ENCODE measurements at places on chromosomes 3 and 15.

DNA sequence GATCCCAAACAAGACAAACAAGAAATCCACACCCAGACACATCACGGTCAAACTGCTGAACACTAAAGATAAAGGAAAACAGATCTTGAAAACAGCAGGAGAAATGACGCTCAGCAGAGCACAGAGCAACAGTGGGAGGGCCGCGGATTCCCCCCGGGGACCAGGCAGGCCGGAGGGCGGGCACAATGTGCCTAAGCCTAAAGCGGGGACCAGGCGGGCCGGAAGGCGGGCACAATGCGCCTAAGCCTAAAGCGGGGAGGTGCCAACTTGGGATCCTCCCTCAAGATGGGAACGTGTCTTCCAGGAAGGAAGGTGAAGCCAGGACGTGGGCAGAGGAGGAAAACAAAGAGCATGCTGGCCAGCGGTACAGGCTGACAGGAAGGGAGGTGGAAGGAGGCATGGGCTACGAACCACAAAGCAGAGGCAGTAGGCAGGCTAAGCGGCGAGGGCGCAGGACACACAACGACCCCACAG is 31.1 kb downstream of the CYFIP1 start:
- DNase-seq = no peak

DNA sequence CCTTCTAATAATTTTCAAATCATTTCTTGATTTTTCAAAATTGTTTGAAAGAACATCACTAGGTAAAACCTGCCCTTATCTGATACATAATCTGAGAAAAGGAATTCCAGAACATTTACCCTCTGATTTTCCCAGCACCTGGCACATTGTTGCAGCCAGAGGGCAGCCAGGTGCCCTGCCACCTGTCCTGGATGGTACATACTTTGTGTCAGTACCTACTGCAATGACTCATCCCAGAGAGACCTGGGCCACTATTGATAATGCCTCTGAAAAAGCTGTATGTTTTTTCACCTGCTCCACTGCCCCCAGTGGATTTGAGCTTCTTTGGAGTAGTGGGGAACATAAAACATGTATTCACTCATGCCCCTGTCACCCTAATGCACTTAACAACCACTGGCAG is 648.9 kb upstream of the GBE1 start:
- DNase-seq = no peak

DNA sequence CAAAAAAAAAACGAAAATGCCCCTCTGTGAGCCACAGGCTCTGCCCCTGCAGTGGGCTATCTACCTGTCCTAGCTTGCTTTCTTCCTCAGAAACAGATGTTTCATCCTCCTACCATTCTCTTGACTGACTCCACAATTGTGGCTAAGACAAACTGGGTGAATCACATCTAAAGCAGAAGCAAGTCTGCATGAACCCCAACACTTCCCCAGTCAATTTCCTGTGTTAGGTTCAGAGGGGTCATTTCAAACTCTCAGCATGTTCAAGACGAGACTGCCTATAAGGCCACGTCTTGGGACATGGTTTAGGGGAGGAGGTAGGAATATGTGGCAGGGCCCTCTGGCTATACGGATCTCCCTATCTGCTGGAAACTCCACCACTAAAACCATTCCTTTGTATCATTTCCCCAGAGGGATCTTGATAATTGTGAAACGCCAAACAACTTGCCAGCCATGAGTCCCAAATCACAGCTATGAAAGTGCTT is 28.6 kb upstream of the ANKDD1A start:
- no peak for DNase-seq

GRCh38 chr15:35771746-35772442 is 225.9 kb upstream of the DPH6 start:
- DNase-seq = no peak

DNA sequence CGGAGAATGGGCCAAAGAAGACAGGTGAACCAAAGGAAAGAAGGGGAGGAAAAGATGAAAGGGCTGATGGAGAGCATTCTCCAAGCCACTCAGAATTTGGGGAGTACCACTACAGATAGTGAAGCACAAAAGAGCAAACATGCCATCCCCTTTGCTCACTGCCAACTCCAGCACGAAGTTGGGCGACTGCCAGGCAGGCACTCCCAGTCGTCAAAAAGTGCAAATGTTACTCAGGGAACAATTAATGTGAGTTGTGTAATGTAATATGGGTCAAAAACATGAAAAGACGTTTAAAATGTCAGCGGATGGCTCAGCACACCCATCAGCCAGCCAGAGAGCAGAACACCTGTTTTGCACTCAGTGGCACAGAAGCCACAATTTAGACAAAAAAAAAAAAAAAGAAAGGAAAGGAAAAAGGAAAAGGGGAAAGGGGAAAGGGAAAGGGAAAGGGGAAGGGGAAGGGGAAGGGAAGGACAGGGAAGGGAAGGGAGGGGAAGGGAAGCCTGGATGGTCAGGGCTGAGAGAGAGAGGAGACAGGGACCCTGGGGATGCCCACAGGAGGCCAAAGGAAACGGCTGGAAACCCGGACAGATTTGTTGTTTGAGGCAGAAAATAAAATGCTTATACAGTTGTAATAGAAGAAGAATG is 82.7 kb downstream of the COL8A1 start:
- DNase-seq = no peak

DNA sequence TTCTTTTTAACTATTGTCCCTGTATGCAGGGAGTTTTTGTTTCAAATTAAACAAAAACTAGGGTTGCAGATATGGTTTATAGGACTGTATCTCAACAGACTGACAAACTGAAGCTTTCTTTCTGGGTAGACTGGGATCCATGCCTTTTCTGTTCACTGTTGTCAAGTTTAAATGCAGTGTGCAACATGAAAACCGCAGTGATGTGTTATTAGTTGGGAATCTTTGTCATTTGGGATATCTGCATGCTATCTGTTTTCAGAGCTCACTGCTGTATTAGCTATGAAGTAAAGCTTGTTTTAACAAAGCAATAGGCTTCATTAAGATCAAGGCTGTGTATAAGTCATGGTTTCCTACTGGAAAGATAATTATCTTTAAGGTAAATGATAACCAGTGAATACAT is 21.4 kb upstream of the MCF2L2 start:
- DNase-seq = no peak

GRCh38 chr3:10738688-10739372 is 77.2 kb upstream of the SLC6A11 start:
- DNase-seq = peak; percentile 30

DNA sequence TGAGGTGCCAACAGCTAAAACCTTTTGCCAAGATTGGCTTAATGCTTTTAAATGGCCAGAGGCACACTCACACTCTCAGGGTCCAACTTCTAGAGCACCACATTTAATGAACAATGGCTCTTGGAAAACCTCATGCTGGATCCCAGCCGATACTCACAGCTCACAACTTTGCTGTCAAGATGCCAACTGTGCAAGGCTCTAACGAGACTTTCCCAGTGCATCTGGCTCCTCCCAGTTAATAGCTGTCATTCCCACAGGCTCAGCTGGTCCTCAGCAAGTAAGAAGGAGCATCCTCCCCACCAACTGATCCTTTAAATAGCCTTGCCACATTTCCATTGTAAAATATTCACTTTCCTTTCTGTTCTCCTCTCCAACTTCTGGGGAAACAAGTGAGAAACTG is 20.3 kb upstream of the FRMD4B start:
- DNase-seq = no peak

DNA sequence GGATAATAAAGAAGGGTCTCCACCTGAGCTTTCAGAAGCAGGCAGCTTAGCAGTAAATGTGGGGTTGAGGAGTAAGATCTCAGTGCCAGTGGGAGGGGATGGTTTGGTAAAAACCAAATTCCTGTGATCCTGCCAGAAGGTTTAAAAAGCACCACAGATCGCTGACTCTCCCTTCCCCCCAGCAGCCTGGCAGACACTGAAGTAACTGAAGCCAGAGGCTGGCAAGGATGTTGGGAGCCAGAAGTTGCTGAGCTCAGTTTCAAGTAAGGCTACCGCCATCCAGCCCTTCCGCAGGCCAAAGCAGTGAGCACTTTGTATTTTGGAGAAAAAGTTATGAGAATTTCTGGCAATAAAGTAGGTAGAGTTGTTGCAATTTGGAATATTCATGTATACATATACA is 246.4 kb downstream of the ZNF621 start:
- no peak for DNase-seq

- DNase-seq = no peak
Observed at GRCh38 chr3:13134166-13134878, 61.1 kb upstream of the IQSEC1 start.

DNA sequence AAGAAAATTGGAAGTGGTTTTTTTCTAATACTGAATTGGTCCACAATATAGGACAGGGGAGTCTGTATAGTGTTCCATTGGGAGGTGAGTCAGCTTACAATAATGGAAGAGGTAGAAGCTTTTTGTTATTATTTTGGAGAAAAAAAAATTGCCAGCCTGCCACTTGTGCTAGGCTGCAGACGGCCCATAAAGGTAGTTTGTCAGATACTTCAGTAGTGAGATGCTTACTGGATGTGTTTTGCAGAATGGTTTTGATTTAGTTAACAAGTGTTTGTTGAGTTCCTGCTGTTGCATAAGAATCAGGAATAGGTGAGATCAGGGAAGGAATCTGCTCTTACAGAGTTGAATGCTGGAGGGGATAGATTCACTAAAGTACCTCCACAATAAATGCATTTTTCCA is 1.0 kb downstream of the DTWD1 start:
- DNase-seq = no peak

GRCh38 chr15:80834402-80834801 is 55.2 kb downstream of the CEMIP start:
- DNase-seq = no peak

- DNase-seq = no peak
Observed at GRCh38 chr3:189210251-189210770, 38.5 kb downstream of the TPRG1 start.

- no peak for DNase-seq
Observed at GRCh38 chr3:193621127-193621526, 28.1 kb downstream of the OPA1 start.

- no peak for DNase-seq
Observed at GRCh38 chr3:153767601-153768560, 353.3 kb upstream of the ARHGEF26 start.

GRCh38 chr3:94115482-94115881 is 52.6 kb downstream of the NSUN3 start:
- peak; percentile 17 for DNase-seq

- no peak for DNase-seq
Observed at GRCh38 chr3:100221159-100221558, 39.6 kb upstream of the TBC1D23 start.

- DNase-seq = no peak
Observed at GRCh38 chr3:50230794-50231125, 5.2 kb upstream of the GNAI2 start.

DNA sequence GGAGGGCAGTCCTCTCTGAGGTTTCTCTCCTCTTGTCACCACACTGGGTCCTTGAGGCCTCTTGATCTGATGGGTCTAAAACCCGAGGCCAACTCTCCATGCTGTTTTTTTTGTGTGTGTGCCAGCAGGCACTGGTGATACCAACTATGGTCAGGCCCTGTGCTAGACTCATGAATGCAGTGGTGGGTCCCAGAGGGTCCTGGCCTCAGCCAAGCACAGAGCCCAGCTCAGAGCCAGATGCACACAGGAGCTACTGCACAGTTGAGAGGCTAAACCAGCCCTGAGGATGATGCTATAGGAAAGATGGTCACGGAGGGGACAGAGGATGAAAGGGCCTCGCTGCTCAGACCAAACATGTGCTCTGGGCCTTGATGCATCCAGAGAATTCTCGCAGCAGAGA is 33.5 kb downstream of the RAB6B start:
- no peak for DNase-seq

GRCh38 chr3:118766306-118766669 is 268.4 kb downstream of the IGSF11 start:
- no peak for DNase-seq

- no peak for DNase-seq
Observed at GRCh38 chr15:80565988-80566387, 129.1 kb upstream of the ABHD17C start.

DNA sequence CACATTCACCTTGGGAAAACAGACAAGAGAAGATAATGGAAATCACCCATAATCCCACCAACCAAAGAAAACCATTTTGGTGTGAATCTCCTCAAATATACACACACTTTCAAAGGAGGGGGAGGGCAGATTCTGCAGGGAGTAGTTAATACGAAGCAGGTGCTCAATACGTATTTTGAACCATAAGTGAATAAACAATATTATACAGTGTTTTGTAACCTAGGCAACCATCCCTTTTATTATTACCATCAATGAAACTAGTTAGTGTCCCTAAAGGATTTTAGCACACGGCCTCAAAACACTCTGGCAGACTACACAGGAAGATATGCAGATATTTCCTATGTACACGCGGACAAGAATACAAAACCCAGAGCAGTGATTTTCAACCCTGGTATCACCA is 6.1 kb downstream of the OSBPL10 start:
- DNase-seq = no peak

DNA sequence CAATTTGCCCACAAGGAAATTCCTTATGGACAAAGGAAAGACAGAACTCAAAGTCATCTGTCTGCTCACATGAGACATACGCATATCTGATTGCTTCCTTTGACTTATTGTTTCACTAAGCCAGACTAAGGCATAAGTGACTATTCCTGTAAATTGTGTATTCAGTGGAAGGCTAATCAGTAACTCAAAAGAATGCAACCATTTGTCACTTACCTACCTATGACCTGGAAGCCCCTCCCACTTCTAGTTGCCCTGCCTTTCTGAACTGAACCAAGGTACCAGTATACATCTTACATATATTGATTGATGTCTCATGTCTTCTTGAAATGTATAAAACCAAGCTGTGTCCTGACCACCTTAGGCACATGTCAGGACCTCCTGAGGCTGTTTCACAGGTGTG is 53.5 kb upstream of the PROK2 start:
- no peak for DNase-seq

GRCh38 chr15:92682741-92683510 is 27.4 kb upstream of the FAM174B start:
- no peak for DNase-seq

- no peak for DNase-seq
Observed at GRCh38 chr3:188827576-188827975, 344.2 kb upstream of the TPRG1 start.

DNA sequence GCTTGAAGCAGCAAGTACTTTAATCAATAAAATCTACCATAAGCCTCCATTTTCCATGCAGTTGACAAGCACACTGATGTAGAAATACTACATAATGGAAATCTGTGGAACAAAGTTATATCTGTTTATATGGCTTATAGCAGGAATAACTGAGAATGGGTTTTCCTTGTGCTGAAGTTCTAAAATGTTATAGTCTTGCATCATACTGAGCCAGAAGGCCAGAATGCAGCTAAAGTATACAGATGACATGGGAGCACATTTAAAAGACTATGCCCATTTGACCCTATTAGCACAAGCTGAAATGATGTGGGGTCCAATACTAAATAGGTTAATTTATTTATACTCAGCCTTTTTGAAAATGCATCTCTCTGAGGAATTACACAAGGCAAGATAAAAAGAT is 25.1 kb downstream of the SLC24A5 start:
- DNase-seq = no peak

DNA sequence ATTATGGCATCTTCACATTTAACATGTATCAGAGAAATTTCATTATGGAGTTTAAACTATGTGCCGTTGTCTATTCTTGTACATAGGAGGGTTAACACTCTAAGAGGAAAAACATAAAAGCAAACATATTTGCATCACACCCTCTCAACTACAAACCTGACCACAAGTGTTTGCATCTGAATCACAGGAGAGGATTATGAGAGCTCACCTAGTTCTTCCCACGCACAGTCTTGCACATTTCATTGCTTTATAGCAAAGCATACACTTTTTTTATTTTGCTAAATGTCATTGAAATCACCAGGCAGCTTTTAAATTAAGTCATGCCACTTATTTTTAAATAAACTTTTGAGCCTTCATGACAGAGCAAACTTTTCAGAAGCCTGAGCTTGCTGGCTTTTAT is 12.5 kb downstream of the TRAT1 start:
- DNase-seq = no peak

GRCh38 chr3:3772920-3773319 is 26.3 kb upstream of the LRRN1 start:
- no peak for DNase-seq

Measured in Panc1 (cell line).